ENCODE measurements at places on chromosomes 2 and 18.

GRCh38 chr2:71581026-71581425 is 127.7 kb downstream of the DYSF start:
- DNase-seq, result no peak

DNA sequence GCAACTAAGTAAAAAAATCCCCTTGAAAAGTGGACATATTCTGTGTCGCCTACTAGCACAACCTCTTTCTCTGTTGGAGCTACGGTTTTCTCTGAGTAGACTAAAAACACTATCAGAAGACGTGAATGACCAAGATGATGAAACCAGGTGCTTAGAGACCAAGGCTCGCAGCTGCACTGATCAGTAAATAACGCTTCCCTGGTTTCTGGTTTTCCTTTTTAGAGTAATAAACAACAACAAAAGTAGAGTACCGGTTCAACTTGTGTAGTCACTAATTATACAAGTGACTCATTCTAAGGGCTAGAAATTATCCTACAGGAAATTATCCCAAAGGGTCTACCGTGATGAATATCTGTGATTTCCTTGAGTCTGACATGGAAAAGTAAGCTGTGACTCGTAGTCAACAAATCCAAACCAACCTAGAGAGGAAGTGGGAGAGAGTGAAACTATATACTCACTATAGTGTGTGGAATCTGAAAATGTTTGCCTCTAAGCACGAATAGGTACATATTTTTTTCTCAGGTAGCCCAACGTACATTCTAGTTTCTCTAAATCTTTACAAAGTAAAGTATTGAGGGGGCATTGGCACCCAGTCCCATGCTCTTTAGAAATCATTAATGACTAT is 17.8 kb downstream of the RASGRP3 start:
- no peak for DNase-seq

GRCh38 chr18:78737006-78737915 is 242.4 kb upstream of the SALL3 start:
- DNase-seq, result no peak

DNA sequence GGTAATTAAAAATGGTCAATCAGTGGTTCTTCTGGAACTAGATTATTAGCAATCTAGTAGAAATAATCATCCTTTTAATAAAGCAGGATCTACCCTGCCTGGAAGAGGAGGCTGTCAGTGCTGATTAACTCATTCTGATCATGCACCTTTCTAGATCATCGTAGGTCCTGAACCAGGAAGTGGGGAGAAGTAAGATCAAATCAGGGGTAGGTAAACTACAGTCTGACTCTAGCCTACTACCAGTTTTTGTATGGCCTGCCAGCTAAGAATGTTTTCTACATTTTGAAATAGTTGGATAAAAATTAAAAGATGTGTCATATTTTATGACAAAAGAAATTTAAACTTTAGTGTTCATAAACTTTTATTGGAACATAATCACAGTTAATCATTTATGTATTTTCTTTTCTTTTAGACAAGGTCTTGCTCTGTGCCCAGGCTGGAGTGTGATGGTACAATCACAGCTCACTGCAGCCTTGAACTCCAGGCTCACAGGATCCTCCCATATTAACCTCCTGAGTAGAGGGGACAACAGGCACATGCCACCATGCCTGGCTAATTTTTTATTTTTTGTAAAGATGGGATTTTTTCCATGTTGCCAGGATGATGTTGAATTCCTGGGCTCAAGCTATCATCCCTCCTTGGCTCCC is 36.1 kb downstream of the C18orf54 start:
- no peak for DNase-seq

DNA sequence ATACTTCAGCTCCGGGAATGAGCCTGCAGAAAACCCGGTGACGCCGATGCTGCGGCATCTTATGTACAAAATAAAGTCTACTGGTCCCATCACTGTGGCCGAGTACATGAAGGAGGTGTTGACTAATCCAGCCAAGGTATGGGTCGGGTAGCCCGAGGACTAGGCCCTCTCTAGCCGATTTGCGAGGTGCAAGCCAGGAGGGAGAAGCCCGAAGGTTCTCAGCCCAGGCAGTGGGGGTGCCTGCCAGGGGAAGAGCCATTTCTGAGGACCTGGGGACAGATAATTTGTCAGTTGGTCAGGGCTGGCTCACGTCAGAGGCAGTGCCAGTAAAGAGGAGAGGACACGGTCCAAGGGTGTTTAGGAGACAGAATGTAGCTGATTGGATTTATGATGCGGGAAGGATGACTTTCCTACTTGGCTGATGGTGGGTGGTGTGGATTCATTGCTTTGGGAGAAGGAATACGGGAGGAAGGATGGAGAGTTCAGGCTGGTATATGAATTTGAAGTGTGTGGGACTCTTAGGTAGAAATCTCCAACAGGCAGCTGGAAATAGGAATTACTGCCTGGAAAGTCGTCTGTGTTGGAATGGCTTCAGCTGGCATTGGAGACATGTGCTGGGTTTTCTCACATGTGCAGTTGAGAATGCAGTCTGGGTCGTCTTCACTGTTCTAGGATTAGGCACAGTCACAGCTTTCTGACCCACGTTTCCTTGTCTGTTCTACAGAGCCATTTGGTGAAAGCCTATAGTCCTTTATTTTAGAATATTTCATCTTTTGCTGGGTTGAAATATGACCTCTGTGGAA is 874 bp downstream of the NDUFAF7 start:
- no peak for DNase-seq

DNA sequence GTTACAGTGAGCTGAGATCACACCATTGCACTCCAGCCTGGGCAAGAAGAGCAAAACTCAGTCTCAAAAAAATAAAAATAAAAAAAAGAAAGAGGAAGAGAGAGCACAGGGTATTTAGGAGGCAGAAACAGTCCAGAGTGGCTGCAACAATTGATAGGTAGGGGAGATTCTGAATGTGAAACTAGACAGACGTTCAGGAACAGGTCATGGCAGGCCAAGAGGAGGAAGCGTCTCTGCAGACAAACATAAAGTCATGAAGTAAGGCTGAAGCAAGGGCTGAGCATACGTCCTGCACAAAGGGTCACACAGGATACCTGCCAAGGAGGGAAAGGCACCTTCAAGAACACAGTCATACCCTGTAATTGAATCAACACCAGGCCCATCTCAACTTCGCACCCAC is 64.1 kb upstream of the ZNF532 start:
- DNase-seq, result no peak

DNA sequence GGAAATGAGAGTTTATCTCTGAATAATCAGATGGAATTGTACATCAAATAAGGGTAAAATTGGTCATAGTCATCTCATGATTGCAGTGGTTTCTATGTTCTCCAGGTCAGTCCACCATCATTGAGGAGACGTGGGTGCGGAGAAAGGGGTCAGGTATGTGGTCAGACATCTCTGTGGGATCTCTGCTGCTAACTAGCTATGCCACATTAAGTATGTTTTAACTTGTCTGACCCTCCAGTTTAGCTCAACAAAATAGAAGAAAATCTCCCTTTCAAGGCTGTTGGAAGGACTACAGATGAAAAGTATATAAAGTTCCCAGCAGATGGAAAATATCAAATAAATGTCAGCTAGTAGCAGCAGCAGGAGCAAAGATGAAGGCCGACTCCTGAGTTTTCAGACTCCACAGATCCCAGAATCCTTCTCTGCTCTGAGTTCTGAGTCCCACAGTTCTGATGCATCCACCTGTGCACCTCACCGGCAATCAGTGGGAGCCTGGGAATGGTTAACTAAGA is 106.6 kb upstream of the CYP1B1 start:
- DNase-seq, result no peak

DNA sequence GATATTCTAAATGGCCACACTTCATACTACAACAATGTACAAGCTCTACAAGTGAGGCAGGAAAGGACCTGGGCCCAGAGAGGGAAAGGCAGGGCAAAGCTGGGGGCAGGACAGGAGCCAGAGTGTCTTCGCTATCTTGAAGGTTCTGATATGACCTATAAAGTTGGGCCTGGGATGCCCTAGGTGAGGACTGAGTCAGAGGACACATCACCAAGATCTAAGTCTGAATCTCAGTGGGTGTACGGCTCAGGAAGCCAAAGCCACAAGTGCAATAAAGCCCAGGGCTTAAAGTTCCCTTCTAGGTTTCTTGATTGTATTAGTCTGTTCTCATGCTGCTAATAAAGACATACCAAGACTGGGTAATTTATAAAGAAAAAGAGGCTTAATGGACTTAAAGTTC is 219.1 kb downstream of the ALK start:
- DNase-seq, result no peak

- DNase-seq, result no peak
These were observed 34.3 kb upstream of the PUM2 start for GRCh38 chr2:20384953-20385352.

- DNase-seq, result no peak
These were observed 94.8 kb upstream of the ARL5A start for GRCh38 chr2:151922845-151923666.

GRCh38 chr2:81734981-81735380 is 1430.4 kb upstream of the LRRTM1 start:
- DNase-seq, result no peak

All from activated CD4-positive, alpha-beta T cell treated with anti-CD3 and anti-CD28 coated beads for 24 hours (primary cell).